ENCODE measurements at places on chromosomes 16 and 17.

DNA sequence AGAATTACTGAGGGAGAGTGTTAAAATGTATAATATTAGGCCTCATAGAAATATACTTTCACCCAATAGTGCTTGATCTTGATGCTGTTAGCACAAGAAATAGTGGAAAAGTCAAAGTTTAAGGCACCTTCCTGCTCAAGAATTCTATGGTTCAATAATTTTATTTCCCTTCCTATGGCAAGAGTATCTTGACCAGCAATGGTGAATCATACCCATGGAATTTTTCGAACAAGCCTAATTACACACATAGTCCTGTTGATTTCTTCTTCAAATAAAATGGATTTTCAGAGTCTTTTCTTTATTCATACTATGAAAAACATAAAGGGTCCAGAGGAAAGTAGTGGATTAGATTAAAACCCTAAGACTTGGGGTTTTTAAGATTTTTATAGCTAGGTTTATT lies 810.6 kb downstream of the CDH11 start:
- DNase-seq: no peak

DNA sequence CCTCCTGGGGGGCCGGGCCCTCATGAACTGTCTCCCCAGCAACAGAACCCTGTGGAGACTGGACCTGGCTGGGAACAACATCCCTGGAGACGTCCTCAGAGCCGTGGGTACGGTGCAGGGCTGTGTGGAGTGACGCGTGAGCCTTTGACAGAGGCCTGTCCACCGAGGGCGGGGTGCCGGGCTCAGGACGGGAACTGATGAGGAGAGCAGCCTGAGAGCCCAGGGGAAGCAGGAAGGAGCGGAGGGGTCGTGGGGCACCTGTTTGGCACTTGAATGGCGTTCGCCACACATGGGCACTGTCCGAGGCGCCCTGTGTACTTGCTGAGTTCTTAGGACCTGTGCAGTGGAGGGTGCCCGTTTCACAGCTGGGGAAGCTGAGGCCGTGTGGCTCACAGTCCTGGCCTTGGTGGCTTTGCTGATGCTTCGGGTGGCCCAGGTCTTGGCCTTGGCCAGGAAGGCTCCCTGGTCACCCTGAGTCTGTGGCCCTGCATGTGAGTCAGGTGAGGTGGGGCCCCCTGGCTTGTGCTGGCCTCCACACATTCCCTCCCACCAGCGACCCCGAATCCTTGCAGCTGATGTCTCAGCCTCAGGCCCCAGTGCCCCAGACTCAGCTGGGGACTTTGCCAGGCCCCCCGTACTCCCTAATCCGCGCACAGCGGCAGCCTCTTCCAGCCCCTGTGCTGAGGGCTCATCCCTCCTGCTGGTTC lies 2.4 kb downstream of the LRRC45 start:
- no peak for DNase-seq

DNA sequence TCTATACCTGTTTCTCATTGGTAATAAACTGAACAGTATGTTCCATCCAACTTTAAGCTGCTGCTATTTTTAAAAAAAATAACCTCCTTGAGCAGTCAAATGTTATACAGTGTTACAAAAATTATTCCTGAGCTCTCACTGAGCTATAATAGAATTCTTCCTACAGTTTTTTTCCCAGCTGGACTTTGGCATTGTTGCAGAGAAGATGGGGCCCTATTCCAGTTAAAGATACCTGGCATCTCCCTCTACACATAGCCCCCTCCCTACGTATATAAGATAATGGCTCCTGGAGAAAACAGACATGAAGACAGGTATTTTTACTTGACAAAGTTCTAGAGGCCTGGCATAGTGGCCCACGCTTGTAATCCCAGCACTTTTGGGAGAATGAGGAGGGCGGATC lies 1.6 kb upstream of the COX6A2 start:
- no peak for DNase-seq

DNA sequence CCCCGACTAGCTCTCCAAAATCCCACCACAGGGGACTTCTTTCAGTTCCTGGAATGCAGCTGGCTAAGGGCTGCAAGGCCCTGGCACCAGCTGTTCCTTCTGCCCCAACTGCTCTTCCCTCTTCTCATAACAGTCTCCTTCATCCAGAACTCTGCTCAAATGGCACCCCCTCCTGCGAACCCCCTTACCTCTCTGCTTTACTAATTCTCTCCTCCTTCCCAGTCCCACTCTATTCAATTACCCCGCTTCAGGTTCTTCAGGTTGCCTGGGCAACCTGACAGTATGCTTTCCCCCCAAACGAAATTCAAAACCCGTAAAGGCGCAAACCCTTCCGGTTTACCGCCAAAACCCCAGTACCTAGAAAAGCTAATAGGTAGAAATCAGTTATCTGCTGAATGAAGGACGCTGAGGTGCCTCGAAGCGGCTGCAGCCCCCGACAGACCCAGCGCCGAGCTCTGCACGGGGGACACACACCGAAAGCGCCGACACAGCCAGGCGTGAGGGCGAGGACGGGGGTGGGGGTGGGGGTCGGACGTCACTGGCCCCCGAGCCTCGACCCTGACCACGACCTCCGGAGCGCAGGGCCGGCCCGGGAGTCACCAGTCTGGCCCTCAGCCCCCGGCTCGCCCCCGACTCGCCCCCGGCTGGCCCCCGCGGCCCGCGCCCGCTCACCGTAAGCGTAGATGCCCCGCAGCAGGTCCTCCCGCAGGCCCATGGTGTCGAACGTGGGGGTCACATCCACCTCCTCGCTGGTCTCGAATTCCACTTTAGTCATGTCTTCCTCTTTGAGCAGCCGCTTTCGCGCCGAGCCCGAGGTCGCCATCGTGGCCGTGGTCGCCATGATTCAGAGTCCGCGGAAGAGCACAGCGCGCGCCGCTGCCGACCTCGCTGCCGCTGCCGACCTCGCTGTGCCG lies 550 bp downstream of the EIF4A3 start:
- peak; percentile 1 for DNase-seq

- peak; percentile 68 for DNase-seq
These were observed 67.7 kb downstream of the HLF start for GRCh38 chr17:55332296-55333041.

DNA sequence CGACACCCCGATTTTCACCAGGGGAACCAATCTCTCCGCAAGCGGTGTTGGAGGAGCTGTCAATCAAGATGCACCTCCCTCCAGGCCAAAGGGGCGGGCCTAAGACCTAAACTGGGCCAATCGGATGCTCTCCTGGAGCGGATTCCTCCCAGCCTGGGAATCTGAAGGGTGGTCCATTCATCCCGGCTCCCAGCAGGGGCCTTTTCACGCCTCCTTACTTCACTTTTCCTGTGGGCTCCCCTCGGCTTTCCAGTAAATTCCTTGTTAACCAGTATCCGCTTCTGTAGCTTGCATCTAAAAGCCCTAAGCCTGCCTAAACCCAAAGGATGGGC lies 17.1 kb downstream of the C16orf74 start:
- no peak for DNase-seq

DNA sequence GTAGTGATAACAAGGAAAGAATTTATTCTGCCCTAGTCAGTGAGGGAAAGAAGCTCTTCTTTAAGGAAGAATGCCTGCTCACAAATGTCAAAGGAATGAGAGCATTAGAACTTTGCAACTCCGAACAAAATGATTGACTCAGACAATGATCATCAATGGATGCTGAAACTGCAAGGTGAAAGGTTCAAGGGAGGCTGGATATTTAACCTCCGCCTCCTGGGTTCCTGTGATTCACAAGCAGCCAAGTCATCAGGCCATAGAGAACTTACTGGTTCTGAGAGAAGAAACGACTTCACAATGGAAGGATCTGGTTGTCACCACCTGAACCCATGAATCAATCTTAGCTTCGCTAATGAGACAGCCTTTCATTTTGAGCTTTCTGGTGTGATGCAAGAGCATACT lies 16.0 kb upstream of the SCNN1B start:
- DNase-seq: no peak

GRCh38 chr17:76484228-76484725 lies 16.9 kb downstream of the AANAT start:
- DNase-seq: no peak

DNA sequence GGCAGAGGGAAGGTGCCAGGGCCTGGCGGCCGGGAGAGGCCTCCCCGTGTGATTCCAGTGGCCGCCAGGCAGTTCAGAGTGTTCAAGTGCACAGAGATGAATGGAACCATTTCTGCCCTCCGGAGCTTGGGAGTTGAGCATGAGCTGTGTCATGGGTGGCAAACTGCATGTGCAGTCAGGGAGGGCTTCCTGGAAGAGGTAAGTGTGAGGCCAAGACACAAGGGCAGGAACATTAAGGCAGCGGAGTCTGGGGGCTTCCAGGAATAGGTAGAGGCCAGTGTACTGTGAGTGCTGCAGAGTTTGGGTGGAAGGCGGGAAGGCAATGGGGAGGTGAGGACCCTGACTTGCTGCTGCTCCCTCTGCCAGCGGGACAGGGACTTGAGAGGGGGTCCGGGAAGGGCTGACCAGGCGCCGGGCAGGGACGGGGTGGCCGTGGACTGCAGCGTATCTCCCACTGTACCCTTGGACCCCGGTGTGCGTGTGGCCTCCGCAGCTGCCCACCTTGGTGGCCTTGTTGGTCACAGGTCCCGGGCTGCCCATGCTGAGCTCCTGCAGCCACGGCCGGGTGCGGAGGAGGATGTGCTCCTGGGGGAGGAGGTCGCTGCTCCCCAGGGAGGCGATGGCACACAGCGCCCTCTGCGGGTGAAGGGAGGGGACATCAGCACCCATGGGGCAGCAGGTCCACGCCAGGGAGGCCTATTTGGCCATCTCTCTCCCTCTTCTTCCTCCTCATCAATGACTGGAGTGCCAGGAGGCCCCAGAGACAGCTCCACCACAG lies 7.5 kb upstream of the CEP131 start:
- DNase-seq: no peak

- no peak for DNase-seq
These were observed 236.0 kb downstream of the IRF8 start for GRCh38 chr16:86134802-86135461.

- DNase-seq: no peak
These were observed 455.5 kb downstream of the SOX9 start for GRCh38 chr17:72576289-72576759.

GRCh38 chr17:247767-248166 lies 66.3 kb upstream of the DOC2B start:
- no peak for DNase-seq

DNA sequence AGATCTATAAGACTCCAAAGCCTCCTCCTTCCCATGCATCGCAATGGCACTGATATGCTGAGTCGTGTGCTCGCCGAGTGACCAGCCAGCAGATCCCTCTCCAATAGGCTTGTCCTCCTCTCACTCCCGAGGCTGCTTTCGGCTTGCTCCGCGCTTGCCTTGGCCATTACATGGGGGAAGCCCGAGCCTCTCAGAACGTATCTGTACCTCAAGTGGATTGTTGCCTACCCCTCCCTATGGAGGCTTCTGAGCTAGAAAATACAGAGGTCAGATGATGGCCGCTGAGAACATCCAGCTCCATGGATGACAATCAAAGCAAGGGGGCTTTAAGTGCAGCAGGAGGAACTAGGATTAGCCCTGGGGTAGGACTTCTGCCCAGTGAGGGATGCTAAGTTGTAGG lies 7.7 kb upstream of the NLRP1 start:
- DNase-seq: no peak
